RWPE1 (cell line): ENCODE measurements at places on chromosomes 5 and 9.

DNA sequence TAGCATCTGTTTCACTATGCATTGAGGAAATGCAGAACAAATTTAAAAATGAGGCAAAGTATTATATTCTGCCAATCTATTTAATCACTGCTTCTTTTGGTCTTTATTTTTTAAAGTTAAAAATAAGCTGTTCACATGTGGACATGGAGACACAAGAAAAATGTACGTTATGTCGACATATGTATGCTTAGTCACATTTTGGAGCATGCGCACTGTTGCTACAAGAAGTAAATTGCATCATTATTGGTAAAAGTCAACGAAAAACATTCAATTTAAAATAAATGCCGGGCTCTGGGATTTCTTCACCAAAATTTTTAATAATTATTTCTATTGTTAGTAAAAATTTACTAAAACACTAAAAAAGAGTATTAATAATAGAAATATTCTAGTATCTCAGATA is 876.3 kb upstream of the CTNND2 start:
- no peak for DNase-seq

- no peak for DNase-seq
Observed at GRCh38 chr9:101462558-101462957, 27.0 kb upstream of the ALDOB start.

- no peak for DNase-seq
Observed at GRCh38 chr5:86869268-86869667, 251.5 kb downstream of the COX7C start.

DNA sequence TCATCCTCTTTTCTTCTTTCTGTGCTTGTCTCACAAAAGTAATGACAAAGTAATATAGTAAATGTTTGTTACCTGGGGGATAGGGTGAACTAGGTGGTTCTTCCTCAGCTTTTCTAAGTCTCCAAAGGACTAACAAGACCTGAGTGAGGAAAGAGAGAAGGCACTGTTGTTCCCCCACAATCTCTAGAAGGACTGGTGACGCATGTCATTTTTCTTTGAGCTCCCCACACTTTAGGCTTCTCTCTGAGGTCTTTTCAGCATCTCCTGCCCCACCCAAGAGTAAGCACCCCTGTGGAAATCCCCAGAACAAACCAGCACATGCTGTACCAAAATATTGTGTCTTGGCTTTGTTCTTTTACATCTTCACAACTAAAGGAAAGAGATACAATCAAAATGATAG is 2.4 kb upstream of the IL7R start:
- no peak for DNase-seq

- DNase-seq = peak; percentile 44
Observed at GRCh38 chr9:87193925-87194868, 246.9 kb upstream of the GAS1 start.

GRCh38 chr9:124764774-124765438 is 6.2 kb downstream of the NR6A1 start:
- DNase-seq = peak; percentile 52

DNA sequence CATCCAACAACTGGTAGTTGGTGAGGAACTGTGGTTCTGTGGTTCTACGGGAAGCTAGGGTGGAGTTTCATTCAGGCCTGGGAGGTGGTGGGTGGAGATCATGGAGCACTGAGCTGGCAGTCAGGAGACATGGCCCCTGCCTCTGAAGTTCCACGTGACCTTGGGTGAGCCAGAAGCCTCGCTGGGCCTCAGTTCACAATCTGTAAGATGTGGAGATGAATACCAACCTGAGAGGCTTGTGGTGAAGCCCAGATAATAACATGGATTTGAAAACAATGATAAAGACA is 177.9 kb downstream of the MACROH2A1 start:
- DNase-seq = no peak

DNA sequence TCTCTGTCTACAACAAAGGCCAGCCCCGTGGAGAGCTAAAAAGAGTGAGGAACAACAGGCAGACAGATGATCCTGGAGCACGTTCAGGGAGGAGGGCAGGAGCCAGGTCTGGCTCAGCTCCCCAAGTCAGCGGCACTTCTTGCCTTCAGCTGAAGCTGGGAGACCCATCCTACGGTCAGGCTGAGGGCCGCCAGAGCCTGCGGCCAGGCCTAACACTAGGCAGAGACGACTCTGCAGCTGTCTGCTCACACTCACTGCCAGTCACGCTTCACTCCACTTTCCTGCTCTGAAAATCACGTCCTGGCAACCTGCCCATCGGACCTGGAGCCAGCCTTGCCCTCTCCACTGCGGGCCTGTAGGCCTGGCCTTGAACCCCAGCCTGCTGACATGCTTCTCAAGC is 160.9 kb upstream of the LHFPL2 start:
- DNase-seq = no peak

- DNase-seq = no peak
Observed at GRCh38 chr5:79111387-79111959, at the start of gene BHMT. Gene BHMT, plus strand, starts transcription at chr5:79111809. Its CDS starts 77 bp downstream, at chr5:79111886.

DNA sequence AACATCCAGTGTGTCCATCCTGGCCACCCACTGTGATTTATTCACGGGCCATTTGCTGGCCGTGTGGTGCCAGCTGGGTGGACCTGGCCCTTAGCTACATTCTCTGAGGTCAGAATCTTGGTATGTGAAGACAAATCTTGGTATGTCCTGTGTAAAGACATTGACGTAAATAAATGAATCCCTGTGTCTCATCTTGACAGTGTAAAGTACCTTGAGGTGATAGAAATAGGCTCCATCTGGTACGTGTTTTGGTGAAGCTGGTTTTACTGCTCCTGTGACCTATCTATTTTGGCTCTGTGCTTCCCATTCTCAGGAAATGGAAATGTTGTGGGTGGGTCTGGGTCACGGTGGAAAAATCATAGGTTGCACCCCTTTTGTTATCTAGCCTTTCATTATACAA is 245.4 kb upstream of the ANKH start:
- no peak for DNase-seq

DNA sequence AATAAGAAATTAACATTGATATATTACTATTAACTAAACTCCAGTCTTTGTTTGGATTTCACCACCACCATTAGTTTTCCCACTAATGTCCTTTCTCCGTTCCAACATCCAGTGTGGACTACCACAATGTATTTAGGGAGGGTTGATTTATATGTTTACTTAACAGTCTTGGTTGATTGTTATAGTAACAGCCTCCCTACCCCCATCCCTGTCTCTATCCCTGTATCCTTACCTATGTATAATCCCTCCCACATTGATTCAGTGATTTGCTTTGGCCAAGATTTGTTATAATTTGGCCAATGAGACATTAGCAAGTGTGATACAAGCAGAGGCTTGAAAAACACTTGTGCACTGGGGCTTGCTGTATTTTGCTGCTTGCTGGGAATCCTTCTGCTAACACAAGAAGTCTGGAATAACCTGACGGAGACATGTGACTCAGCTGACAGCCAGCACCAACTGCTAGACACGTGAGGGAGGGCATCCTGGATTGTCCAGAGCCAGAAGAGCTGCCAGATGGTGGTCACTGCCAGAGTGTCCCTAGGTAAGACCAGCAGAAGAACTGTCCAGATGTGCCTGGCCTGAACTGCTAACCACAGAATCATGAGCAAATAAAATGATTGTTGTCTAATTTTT is 51.2 kb upstream of the TCF7 start:
- DNase-seq = no peak

- DNase-seq = no peak
Observed at GRCh38 chr5:157540707-157541446, 34.7 kb downstream of the ADAM19 start.

DNA sequence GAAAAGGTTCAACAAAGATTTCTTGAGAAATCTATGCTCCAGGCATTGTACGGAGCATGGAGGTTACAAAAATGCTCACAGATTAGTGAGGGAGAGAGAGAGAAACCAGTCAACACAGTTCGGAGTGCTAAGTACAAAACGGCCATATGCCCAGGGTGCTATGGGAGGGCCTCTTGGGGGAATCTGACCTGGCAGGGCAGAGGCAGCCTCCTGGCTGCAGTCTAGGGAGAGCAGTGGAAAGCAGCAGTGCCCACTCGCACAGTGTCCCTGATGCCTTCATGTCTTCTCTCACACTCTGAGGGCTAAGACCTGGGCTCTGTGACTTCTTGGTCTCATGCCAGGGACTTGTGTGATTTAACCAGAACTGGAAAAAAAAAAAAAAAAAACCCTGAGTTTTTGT is 29.8 kb upstream of the SMC5 start:
- no peak for DNase-seq

DNA sequence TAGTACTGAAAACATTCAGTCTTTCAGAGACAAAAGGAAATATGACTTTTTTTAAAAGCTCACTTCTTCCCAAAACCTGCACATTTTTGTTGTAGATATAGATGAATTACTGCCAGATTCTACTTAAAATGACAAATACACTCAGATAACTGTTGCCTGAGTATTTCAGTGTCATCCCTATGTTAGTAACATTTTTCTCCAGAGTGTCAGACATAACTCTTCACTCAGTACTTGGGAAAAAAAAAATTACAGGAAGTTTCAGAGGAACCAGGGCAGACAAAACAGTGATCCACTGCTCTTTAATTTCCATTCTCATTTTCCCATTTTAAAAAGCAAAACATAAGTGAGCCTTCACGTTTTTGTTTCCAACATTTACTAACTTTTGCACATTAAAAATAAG is 79.3 kb upstream of the ITGA1 start:
- no peak for DNase-seq

- peak; percentile 69 for DNase-seq
Observed at GRCh38 chr9:98087420-98088354, 31.2 kb downstream of the NANS start.

- DNase-seq = no peak
Observed at GRCh38 chr5:172299916-172300439, 16.4 kb upstream of the UBTD2 start.

GRCh38 chr5:173319646-173320045 is 8.6 kb downstream of the STC2 start:
- DNase-seq = no peak

DNA sequence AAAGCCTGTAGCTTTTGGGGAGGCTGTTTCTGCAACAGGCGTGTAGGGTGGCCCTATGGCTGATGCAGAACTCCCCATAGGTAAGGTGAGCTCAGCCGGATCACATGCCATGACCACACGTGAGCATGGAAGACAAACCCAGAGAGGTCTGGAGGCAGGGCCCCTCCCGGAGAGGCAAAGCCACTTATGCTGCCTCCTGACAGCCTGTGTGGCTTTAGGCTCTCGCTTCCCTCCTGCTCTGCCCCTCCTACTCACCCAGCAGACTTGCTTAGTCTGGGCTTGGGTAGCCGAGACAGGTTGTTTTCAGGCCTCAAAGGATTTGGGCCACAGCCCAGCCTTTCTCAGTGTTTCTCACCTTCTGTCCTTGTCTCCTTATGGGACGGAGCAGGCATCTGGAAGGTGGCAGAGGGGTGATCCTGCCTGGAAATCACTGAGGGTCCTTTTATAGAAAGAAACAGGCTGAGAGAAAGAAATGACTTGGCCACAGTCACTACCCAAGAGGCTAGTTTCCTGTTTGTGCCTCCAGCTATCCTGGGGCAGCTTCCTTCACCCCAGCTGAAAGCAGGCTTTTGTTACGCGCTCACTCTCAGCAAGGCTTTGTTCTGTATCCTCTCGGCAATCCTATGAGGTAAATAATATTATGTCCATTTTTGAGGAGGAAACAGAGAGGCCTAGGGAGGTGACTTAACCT is 89.9 kb downstream of the DAB2IP start:
- DNase-seq = no peak

DNA sequence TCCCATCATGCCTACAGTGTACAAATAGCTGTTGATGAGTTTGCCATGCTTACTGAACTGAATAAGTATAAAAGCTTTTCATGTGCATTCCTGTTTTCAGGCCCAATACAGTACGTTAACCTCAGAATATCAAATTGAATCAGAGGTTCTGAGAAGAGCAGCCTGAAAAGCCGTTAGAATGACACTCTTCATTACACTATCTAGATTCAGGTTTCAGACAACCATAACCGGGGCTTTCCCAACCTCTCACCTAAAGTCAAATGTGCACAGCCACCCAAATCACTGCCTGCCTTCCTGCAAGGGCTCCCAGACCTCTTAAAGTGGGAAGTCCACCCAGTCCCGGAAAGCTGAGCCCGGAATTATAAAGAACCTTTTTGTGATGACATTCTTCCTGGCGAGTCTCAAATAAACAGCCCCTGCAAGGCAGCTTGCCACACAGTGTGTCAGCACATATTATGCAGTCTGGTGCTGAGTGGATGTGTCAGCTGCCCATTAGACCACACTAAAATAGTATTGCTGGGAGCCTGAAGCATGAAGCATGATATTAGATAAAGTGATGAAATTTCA is 245.8 kb downstream of the TLE4 start:
- DNase-seq = no peak

GRCh38 chr9:6876195-6876894 is 118.6 kb downstream of the KDM4C start:
- DNase-seq = no peak

- no peak for DNase-seq
Observed at GRCh38 chr5:142634216-142635011, 51.5 kb downstream of the FGF1 start.

DNA sequence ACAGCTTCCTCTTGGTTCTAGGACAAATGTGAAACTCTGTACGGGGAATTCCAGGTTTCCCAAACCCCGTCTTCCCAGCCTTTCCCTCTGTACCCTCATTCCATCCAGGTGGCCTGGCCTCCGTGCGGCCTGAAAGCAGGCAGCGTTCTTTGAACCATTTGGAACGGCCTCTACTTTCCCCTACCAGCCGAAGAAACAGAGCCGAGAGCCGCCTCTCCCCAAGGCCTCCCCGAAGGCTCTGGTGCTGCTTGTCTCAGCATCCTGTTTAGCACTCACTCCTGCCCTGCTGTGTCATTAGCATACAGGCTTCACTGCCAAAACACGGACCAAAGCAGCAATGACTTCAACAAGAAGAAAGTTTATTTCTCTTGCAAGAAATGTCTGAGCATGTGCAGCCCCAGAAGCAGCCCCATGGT is 137.7 kb downstream of the HSD17B3 start:
- DNase-seq = no peak

DNA sequence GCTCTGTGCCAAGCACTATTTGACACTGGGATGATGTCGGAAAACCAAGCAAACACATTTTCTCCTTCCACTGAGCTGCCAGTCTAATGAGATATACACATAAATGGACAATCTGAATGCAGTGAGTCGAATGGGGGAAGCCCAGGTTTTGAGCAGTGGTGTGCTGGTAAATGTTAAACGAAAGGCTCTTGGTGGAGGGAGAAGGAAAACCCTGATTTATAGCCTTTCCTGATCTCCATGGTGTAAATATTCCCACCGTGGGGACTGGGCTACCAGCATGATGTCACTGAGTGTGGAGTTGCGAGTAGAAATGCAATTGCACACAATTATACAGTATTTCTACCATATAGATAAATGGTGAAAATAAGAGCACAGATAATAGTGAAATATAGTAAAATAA is 5.0 kb upstream of the GSN start:
- DNase-seq = no peak

DNA sequence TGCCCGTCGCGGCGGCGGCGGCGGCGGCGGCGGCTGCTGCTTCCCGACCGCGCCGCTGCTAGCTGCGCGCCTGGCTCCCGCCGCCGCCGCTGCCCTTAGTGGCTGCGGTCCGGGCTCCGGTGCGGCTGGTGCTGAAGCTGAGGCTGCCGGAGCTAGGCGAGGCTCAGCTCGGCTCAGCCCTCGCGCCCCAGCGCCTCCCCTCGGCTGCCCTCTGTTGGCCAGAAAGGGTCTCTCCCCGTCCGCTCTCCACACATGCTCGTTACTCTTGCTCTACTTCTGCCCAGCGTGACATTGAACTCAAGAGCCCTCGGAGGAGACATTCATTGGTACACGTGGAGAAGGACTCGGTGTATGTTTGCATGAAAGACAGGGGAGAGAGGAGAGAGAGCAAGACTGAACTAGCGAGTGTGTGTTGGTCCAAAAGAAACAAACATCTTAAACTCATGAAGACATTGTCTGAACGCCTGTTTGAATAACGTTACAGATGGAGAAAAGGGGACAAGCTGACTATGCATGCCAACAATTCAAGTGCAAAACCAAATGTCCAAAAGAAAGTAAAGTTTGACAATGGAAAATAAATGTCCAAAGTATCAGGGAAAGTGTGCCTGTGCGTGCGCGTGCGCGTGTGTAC is at the start of gene HCN1:
HCN1 (minus strand) TSS at position 175 of the 631 bp plus-strand sequence.
- DNase-seq = peak; percentile 69
